ENCODE measurements at places on chromosomes 12 and 14.

- DNase-seq = no peak
These were observed 37.5 kb downstream of the MAP3K9 start for GRCh38 chr14:70771781-70772212.

GRCh38 chr14:55500708-55501107 is 60.3 kb upstream of the TBPL2 start:
- no peak for DNase-seq

DNA sequence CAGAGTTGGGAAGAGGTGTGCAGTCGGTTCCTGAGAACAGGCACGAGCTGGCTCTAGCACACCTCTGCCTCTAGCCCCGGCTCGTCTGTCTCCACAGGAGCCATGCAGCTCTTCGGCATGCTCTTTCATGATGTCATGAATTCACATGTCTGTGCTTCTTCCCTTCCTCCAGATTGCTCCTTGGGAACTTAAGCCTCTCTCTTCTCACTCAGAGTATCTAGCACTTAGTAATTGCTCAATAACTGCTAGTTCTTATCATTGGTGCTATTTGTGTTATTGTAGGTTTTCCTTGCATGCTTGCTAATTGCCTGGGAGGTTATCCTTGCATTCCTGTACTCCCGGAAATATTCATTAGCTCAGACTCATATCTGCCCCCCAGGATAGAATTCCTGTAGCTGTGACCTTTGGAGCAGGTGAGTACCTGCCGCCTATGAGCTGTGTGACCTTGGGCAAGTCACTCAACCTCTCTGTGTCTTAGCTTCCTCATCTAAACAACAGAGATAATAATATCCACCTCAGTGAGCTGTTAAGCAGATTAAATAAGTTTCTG is 19.5 kb downstream of the FAM181A start:
- DNase-seq = no peak

- DNase-seq = no peak
These were observed 53.3 kb upstream of the CISTR start for GRCh38 chr12:53805067-53805466.

- no peak for DNase-seq
These were observed 653.6 kb downstream of the MED13L start for GRCh38 chr12:115623764-115624334.

- peak; percentile 48 for DNase-seq
These were observed 165.2 kb downstream of the VRK1 start for GRCh38 chr14:96962337-96962736.
